GM03348 (cell line): ENCODE measurements at places on chromosomes 12 and 14.

GRCh38 chr14:99729991-99730875, 46.1 kb downstream of the CYP46A1 start:
- DNase-seq, result peak; percentile 93

DNA sequence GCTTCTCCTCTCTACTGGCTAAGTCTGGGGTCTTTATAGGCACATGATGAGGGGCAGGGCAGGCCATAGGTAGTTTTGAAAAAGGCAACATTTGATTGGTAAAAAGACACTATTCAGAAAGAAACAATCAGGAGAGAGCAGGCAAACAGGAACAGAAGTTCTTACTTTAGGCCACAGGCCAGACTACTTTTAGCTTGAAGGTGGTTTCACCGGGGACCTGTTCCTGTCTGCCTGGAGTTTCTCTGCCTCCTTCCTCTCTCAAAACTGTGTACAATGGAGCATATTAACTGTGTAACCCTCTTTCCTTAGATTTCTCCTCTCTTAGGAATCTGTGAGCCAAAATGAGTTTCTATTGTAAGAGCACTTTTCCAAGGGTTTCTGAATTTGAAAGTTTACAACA, 167.9 kb upstream of the AVPR1A start:
- no peak for DNase-seq

GRCh38 chr14:52377940-52378339, 63.8 kb downstream of the PTGER2 start:
- DNase-seq, result no peak

DNA sequence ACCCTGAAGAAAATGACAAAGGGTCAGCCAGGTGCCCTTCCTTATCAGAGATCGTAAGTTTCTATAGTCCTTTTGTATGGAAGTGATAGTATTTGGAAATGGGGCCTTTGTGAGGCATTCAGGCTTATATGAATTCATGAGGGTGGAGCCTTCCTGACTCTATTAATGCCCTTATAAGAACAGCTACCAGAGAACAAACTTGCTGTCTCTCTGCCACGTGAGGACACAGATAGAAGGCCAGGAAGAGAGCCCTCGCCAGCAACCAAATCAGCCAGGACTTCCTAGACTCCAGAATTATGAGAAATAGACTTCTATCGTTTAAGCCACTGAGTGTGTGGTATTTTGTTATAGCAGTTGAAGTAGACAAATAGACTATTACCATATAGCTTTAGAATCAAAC, 36.7 kb downstream of the TRMT5 start:
- no peak for DNase-seq

DNA sequence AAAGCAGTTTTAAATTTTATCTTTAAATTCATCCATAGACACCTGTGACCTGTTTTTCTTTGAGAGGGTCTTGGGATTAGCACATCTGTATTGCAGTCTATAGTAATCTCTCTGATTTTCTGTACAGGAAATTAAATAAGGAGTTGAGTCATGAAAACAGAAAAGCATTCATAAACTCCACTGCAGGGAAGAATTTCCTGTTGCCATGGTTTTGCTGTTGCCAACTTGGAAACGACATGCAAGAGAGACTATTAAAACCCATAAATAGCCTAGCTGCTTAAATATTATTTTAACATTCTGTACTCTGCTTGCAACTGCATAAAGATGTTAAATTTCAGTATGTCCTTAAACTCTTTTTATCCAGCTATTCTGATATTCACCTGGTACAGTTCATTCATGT, 281.0 kb upstream of the RGS6 start:
- peak; percentile 67 for DNase-seq
